ENCODE measurements at places on chromosomes 16 and 17.

GRCh38 chr17:42640121-42640520, 19.0 kb upstream of the TUBG2 start:
- DNase-seq, result no peak

GRCh38 chr17:37576281-37576680, 32.9 kb downstream of the SYNRG start:
- DNase-seq, result no peak

DNA sequence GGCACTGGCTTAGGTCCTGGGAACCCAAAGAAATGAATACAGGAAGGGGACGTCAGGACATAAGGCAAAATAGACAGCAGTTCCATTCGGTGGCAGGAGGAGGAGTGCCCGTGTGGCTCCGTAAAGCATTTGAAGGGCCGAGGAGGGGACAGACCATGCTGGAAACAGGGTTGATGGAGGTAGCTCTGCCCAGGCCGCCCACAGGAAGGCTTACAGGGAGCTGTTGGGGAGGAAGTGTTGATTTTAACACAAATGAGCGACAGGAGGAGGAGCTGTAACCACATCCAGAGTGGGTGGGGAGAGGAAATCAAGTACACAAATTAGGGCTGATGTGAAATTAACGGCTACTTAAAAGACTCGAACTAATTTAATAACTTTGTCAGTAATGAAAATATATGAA, 54.6 kb downstream of the RBFOX3 start:
- DNase-seq, result no peak

DNA sequence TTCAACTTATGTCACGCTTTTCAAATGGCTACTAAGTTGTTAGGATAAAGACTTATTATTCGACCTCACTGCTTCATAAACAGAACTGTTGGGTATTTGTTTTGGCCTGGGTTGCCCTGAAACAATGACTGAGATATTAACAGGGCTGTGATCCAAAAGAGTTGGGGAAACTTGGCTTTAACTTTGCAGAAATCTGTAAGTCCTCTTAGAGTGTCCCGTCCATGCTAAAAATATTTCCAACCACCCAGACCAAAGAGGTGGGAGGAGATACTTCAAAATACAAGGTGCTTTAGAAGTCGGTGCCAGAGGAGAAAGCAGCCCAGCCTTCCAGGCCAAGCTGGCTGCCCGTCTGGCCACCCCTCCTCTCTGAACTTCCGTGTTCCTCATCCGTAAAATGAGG, 16.1 kb upstream of the SPATA32 start:
- no peak for DNase-seq

DNA sequence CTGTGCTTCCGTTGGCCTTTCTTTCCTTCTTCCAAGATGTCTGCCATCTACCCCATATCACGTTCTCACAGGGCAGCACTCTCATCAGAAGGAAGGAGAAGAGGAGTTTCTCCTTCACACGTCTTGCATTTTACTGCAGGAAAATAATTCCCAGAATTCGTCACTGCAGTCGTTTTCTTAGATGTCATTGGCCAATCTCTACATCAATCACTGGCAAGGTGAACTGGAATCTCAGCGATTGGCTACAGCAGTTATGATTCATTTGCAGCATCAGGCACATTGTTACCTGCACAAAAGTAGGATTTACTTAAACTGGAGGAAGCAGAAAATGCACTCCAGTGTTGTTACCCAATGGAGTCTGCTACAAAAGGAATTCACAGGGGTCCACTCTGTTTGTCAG, 277.2 kb upstream of the RBFOX1 start:
- DNase-seq, result no peak

GRCh38 chr17:60720763-60721531, 43.3 kb downstream of the BCAS3 start:
- peak; percentile 56 for DNase-seq

DNA sequence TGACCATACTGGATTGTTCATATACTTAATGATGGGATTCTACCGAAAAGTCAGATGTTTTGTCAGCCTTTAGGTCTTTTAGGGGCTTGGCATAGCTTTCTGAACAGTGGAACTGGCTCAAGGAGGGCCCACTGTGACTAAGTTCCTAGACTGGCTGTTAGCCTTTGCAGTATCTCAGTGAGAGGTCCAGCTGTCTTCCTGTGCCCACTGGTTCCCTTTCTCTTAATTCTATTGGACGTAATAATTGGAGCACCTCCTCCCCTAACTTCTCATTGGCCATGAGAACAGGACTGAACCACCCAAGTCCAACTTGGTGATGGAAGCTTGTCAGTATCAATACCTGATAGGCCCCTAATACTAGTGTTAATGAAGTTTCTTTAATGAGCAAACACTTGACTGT, 13.5 kb downstream of the KPNA2 start:
- no peak for DNase-seq

DNA sequence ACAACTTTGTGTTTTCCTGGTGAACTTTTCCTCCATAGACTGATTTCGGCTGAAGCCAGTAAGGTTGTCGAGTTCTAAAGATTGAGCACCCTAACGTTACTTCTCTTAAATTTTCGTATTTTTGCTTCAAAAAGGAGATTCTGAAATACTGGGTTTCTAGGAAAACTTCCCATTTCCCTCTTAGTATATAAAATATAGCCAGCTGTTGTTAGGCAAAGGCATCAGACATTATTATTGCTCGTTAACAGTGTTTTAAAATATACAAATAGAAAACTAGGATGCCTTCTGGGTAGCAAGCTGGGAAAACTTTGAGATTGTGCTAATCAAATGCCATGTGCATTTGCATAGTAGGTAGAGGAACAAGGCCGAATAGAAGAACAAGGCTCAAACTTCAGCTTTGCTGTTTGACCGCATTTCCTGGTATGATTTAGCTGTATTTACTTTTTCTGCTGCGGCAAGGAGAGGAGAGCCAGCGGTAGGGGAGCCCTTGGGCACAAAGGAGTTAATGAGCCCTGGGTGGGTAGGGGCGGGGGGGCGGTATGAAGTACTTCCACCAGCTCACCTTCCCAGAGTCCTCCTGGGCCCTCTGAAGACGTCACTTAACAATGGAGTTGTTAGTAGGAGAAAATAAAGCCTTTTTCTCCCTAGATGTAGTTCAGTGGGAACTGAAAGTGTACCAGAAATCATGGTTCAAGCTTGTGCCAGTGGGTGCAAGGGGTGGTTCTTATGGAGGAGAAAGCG, 151.9 kb downstream of the MSI2 start:
- DNase-seq, result no peak

DNA sequence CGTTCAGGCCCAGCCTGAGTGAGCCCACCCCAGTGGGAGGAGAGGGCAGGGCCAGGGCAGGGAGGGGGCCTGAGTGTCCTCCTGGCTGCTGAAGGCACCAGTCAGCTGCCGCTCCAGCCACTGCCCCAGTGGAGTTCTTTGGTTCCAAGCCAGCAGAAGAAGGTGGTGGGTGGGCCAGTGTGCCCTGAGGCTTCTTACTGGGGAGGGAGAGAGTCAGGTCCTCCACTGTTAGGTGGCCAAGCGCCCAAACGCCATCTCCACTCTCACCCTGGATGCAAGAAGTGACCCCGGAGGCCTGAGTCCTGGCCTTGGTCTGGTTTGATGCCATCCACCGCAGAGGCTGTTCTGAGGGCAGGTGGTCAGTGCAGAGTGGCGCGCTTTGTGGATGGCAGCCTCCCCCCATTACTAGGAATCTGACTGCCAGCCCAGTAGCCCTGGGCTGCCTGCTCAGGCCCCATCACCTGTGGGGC, 2.2 kb downstream of the RNF213 start:
- DNase-seq, result no peak

GRCh38 chr17:67509390-67510287, 132.6 kb downstream of the PITPNC1 start:
- no peak for DNase-seq

DNA sequence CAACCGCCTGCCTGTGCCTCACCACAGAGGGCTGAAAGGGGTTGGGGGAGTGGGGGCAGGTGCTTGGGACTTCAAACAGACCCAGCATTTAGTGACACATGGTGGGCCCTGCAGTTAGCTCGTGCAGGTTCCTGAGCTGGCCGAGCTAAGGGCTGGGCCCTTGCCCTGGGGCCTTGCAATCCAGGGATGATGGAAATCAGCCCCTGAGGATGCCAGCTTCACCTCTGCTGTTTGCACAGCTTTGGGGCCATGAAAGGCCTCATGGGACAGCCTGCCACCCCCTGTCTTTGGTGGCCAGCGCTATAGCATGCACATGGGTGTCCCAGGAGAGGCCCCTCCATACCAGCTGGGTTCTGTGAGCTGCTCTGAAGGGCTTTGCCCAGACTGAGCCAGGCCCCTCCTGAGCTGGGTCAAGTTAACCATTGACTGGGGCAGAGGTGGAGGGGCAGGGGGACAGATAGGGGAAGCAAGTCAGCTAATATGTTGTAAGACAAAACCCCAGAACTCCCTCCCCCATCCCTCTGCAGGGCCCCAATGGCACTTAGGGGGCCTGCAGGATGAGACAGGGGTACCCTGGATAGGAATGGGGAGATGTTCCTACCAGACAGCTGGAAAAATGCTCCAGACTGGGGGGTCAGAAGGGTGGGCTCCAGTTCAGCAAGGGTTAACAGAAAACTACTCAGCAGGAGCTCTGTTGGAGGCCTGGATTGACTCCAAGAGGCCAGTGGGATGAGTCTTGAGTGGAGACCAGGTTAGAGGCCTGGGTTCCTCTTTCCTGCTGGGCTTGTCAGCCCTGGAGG, 692 bp downstream of the PRR15L start:
- no peak for DNase-seq

- DNase-seq, result no peak
Measured at GRCh38 chr16:62876133-62876532, 839.9 kb upstream of the CDH8 start.

- DNase-seq, result no peak
Measured at GRCh38 chr17:37585066-37585465, 24.2 kb downstream of the SYNRG start.

- no peak for DNase-seq
Measured at GRCh38 chr17:14298947-14299279, 2.0 kb upstream of the HS3ST3B1 start.

DNA sequence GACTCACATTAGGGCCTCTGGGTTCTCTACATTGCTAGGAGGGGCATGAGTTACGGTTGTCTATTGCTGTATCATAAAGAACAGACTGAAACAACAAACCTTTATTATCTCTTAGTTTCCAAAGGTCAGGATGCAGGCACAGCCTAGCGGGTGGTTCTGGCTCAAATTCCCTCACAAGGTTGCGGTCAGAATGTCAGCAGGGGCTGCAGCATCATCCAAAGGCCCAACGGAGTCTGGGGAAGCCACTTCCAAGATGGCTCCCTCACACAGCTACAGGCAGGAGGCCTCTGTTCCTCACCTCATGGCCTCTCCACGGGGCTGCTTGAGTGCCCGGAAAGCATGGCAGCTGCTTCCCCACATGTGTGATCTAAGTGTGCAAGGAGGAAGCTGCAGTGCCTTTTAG, 29.6 kb upstream of the ZFPM1 start:
- no peak for DNase-seq

DNA sequence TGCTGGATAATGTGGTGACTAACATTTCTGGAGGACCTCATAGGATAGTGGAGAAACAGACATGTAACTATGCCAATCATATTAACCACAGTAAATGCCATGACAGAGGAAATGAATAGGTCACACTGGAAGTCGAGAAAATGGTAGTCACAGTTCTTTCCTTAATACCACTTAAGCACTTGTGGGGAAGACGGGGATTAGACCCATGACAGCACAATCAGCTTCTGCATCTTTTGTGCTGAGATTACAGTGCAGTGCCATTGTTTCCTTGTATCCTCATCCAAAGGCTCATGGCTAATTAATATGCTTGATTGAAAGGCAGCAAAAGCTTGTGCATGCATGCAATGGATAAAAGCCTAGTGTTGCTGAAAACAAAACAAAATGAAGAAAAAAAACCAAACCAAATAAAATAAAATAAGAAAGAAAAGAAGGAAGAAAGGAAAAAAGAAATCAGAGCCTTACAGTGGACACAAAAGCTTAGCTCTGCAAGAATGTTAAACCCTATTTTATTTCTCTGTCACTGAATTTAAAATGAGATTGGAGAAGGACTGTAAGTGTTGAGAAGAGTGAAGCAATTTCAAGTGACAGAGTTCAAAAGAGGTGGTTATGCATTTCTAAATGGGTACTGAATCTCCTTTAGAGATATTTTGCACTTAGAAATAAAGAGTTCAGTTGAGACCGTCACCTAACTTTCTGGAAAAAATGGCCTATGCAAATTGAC, 1011.9 kb downstream of the CDH8 start:
- no peak for DNase-seq

GRCh38 chr16:86934581-86935375, 356.4 kb downstream of the FOXL1 start:
- no peak for DNase-seq

DNA sequence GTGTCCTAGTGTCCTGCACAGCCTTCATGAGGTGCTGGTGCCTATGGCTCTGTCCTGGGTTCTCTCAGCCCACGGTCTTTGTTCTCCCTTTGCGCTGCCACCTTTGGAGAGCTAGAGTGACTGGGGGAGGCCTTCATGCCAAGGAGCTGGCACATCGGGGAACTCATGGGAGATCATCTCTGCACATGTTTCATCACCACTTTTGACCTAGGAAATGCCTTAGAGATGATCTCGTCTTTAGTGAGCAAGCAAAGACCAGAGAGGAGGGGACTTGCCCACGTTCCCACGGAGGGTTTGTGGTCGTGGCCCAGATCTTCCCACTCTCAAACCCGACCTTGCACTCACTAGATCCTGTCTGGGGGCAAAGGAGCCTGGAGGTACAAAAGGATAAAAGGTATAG, 23.5 kb downstream of the TBX4 start:
- no peak for DNase-seq

DNA sequence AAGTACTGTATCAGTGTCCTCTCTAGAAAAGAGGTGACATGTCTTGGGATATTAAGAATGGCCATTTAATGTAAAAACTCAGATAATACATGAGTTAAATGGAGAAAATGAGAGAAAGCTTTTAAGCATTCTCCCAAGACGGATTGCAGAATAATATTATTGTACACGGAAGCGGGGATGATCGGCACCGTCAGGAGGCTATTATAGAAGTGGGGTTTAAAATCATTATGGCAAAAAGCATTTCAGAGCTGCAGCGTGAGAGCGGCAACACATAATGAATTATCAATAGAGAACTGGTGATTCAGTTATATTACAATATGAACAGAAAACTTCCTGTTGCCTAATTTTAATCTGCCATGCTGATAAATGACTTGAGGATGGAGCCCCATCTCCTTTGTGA, 261.7 kb upstream of the IRX3 start:
- DNase-seq, result no peak

DNA sequence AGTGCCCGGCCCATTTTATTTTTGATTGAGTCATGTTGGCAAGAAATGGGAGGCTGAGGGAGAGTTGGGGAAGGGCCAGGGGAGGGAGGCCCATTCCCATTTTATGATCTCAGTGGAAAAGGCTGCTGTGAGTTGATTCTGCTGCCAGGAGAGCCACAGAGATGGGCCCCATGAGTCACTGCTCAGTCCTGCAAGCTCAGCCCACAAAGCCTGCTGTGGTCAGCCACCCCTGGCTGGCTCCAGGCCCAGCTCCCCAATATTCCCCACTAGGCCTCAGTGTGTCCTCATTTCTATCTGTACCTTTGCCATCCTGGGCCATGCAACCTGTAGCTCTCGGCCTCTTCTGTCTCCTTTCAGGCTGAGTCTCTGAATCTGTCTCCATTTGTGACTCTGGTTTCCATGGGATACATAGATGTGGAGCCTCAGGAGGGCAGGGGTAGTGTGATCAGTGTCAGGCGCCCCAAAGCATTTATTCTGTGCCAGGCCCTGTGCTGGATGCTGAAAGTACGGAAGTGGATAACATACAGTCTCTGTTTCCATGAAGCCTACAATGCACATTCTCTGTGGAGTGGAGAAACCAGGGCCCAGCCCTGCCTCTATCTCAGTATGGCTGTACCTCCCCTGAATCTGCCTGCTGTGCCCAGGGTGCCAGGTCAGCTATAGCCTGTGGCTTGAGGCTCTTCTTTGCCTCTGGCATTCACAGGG, 1.9 kb upstream of the PLEKHG4 start:
- no peak for DNase-seq

- no peak for DNase-seq
Measured at GRCh38 chr17:50684288-50684611, 23.5 kb downstream of the ANKRD40 start.

All from endothelial cell (in vitro differentiated cells).